ENCODE measurements at places on chromosomes 16 and 17.

- DNase-seq, result no peak
Observed at GRCh38 chr16:62036101-62036801, at the start of gene CDH8. Gene CDH8, minus strand, starts transcription at chr16:62036438. Its CDS starts 15,035 bp downstream, at chr16:62021403.

- no peak for DNase-seq
Observed at GRCh38 chr16:75113541-75114121, 2.9 kb downstream of the LDHD start.

GRCh38 chr17:49859991-49860953 is 12.4 kb upstream of the TAC4 start:
- DNase-seq, result no peak

- no peak for DNase-seq
Observed at GRCh38 chr17:49210158-49211029, at the start of the genes ABI3 and GNGT2. Gene ABI3, plus strand, starts transcription at chr17:49210707. Its CDS starts 18 bp downstream, at chr17:49210725. Gene GNGT2, minus strand, starts transcription at chr17:49210574. Its CDS starts 3,152 bp downstream, at chr17:49207422.

DNA sequence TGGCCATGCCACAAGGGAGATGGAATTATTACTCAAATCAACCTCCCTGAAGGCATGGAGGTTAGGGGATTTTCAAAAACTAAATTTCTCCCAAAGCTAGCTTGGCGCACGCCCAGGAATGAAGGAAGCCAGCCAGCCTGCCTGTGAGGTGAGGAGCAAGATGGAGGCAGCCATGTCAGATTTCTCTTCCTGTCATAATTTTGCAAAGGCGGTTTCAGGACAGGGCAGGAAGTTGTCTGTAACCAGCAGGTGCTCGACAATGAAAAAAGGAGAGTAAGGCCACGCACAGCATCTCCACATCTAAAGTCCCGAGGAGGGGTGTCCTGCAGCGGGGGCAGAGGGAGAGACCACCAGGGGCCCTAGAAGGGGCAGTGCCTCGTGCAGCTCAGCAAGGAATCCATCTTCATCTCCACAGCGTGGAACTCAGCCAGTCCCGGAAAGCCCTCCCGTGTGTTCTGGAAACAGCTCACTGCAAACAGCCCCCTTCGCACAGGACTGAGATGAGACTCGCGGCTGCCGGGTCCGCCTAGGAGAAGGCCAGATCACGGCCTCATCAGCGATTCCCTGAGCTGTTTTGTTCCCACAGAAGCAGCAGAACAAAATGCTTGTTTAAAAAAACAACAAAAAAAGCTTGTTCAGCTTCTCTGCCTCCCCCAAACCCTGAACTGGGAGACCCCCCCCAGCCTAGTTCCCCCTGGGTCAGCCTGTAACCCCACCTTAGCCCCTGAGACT is 47.8 kb downstream of the SLC7A5 start:
- no peak for DNase-seq

GRCh38 chr16:2242598-2242997 is 6.4 kb downstream of the DNASE1L2 start:
- DNase-seq, result no peak

GRCh38 chr17:82355770-82356427 is 3.1 kb upstream of the TEX19 start:
- no peak for DNase-seq

DNA sequence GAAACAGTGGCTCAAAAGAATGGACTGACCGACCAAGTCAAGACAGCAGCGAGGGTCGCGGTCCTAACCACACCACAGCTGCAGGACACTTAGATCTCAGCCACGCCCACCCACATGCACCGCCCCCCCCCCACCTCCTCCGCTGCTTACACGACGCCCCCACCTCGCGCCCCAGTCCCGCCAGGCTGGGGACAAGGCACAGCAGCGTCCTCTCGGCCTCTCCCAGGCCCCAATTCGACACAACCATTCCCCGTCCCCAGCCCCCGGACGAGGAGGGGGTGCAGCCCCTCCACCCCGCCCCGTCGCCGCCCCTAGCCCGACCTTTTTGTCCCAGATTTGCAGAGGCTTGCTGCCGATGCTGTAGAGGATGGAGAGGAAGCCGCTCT is 477 bp downstream of the CFAP20 start:
- DNase-seq, result no peak

DNA sequence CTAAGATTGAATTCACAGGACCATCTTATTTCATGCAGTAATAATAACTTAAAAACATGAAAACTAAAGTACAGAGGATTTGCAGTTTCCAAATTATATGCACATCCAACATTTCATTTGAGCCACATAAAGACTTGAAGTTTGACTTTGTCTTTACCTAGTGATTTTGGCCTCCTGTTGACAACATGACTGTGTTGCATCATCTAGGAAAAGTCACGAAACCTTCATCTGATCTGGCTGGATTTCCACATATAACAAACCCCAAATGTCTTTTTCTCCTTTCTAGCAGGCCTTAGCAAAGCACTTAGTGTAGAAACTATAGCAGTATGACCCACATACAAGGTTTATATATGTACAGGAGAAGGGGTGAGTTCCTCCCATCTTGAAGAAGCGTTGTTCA is 406.5 kb upstream of the CDH5 start:
- no peak for DNase-seq

DNA sequence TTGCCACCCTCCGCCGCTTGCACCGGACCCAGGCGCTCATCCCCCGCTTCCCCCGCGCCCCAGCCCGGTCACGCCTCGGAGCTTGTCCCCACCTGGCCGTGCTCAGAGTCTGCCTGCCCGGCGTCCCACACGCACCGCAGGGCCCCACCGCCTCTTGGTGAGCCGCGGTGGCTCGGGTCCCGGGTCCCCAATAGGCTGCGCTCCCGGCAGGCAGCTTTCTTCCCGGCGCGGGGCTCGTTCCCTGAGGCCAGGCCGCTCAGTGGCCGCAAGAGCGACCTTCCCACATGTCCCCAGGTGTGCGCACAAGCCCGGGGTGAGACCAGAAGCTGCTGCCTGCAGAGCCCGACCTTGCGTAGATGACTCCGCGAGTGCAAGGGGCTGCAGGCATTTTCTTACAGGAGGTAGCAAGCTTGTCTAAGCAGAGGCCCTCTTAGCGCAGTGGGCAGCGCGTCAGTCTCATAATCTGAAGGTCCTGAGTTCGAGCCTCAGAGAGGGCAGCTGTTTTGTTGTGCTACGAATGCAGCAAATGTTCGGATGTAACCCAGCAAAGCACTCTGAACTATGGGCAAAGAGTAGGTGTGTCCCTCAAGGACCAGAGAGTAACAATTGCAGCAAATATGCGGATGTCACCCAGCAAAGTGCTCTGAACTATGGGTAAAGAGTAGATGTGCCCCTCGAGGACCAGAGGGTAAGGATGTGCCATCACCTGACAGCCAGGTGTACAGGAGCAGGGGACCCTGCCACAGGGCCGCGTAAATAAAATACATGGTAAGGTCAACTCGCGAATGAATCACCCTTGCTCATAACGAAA is 15.6 kb downstream of the TLE7 start:
- DNase-seq, result peak; percentile 37

- no peak for DNase-seq
Observed at GRCh38 chr16:57186872-57187854, 1.0 kb downstream of the RSPRY1 start.

DNA sequence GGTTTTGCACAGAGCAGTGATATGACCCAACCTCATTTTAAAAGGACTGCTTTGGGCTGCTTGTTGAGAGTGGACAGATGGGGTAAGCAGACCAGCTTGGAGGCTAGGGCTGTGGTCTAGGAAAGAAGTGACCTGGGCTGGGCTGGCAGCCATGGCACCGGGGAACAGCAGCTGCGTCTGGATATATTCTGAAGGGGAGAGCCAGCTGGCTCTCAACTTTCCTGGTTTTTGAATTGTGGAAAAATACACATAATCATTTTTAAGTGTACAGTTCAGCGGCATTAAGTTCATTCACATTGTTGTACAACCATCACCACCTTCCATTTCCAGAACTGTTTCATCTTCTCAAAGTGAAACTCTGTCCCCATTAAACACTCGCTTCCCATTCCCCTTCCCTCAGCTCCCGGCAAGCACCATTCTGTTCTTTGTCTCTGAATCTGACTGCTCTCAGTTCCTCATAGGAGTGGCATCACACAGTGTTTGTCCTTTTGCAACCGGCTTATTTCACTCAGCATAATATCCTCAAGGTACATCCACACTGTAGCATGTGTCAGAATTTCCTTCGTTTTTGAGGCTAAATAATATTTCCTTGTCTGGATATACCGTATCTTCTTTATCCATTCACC is 113.2 kb downstream of the SPECC1 start:
- DNase-seq, result no peak

GRCh38 chr17:48555258-48556228 is 10.6 kb upstream of the HOXB2 start:
- DNase-seq, result no peak

DNA sequence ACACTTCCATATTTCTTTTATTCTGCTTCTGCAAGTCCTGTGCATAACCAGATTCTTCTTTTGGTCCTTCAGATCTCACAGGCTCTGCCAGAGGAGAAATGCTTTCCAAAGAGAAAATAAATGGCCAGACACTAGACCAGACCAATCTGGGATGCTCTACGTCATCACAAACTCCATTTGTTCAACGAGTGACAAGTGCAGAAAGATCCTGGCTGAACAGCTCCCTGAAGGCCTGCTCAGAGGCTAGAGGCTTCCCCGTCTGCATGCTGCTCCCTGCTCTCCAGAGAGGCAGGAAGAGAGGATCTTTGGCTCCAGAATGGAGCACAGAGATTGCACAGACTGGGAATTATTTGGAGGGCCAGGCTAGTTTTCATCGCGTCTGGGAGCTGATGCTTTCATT is 232.7 kb downstream of the MAF start:
- DNase-seq, result no peak

GRCh38 chr17:61405686-61406536 is 6.3 kb downstream of the TBX2 start:
- DNase-seq, result peak; percentile 11

GRCh38 chr17:56737421-56738161 is 96.1 kb downstream of the C17orf67 start:
- DNase-seq, result no peak

GRCh38 chr17:42623732-42624596 is 14.5 kb downstream of the TUBG1 start:
- DNase-seq, result no peak

DNA sequence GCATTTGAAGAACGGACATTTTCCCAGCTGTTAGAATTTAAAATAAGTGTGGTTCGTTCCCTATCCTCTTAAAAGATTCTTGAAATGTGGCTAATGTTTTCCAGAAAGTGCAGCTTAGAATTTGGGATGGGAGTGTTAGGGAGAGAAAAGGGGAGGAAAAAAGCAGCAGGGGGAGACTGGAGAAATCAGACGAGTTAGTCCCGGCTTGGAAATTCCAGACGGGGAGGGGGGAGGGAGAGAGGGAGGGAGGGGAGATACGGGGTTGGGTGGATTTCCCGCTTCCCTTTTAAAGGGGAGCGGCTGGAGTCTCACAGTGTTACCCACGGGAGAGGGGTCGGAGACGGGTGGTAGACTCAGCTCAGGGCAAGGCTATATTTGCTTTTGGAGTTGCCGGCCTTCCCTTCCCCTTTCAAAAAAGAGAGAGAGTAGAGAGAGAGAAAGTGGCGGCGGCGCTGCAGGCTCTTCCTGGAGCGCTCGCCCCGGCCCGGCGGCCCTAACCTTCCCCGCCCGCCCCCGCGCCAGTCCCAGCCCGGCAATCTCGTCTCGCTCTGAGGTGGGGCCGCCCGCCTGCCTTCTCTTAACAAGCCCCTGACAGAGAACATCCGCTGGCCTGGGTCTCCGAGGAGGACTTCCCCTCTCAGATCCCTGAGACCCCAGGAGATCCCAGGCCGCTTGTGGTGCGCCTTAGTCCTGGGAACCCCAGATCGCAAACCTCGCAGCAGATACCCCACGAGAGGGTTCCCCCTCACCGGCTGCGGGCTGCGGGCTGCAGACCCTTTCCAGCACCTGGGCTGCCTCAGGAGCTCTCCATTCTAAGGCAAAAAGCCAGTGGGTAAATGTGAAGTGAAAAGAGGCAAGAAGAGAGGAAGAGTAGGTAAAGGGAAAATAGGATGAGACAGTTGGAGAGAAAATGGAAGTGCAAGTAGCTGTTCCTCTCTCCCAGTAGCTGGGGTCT is 6.6 kb downstream of the IGF2BP1 start:
- DNase-seq, result no peak

GRCh38 chr16:82732461-82732860 is 105.7 kb downstream of the CDH13 start:
- DNase-seq, result no peak

DNA sequence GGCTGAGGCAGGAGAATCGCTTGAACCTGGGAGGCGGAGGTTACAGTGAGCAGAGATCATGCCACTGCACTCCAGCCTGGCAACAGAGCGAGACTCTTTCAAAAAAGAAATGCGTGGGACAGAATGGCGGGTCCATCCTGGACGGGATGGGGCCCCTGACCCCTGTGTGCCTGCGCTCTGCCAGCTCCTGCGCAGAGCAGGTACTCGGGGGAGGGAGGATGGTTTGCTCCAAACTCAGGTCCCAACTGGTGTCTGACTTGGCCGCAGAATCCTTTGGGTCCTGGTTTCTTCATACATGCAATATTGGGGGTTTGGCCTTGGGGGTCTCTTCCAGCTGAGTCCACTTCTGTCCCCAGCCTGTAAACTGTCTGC is 10.4 kb downstream of the CHMP6 start:
- no peak for DNase-seq

GRCh38 chr16:57979006-57979585 is 8.2 kb upstream of the CNGB1 start:
- no peak for DNase-seq

DNA sequence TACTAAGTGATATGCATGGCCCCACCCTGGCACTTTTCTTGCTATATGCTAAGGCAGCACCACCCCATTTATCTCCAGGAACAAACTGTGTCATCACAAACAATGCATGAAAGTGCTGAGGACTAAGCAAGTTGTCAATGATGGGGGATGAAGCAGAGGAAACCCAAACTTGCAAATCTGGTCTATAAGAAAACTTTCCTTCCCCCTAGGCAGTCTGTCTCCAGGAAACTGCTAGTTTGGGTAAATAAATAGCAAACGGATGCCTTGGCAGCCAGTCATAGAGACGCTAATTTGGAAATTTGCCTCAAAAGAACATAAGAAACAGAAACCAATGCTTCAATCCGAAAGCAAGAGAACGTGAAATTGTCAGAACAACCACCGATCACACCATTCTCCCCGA is 5.6 kb upstream of the HSBP1 start:
- no peak for DNase-seq

- no peak for DNase-seq
Observed at GRCh38 chr17:3802461-3803307, 1.7 kb upstream of the ITGAE start.

GRCh38 chr16:6977291-6977690 is 355.4 kb upstream of the RBFOX1 start:
- no peak for DNase-seq

DNA sequence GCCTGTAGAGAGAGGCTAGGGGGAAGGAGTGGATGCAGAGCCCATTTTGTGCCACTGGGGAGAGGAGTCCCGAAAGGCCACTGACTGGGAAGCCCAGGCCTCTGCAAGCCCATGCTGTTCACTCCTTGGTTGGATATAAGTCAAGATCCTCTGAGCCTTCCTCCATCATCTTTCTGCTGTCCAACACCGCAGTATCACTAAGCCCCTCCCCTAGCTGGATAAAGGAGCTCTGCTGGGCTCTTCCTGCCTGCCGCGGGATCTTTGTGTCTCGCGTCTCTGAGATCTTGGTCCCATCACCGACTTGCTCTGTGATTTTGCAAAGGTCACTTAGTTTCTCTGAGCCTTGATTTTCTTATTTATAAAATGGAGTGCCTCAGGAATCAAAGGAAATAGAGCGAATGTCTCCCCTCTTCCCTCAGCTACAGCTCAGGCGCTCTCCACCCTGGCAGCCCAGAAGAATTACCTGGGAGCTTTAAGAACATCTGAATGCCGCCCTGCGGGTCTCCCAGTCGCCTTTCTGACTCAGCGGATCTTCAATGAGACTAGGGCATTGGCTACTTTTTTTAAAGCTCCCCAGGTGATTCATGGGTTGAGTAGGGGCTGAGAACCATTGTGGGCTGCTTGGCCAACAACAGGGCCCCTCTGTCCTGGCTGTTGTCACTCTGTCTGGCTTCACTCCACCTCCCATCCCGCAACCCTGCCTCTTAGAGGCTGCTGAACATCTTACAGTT is 25.2 kb upstream of the TMEM220 start:
- no peak for DNase-seq

- DNase-seq, result no peak
Observed at GRCh38 chr16:81061871-81062608, 15.0 kb downstream of the C16orf46 start.
